Effector memory CD8-positive, alpha-beta T cell (primary cell): ENCODE measurements at places on chromosomes 12 and 14.

GRCh38 chr12:38911611-38912010 lies 6.2 kb upstream of the CPNE8 start:
- DNase-seq, result no peak

DNA sequence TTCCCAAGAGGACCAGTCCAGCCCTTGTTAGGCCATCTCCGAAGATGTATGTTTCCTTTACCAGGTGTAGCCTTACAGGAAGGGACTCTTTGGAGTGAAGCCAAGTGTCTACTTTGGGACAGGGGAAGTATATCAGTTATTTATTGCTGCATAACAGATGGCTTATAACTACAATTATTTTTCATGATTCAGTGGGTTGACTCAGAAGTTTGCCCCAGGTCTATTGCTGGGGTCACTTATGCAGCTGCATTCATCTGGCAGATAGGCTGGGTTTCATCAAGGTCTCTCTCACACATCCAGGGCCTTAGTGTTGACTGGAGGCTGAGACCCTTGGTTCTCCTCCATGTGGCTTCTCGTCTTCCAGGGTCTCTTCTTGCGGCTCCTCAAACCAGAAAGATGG lies 170.1 kb downstream of the NRXN3 start:
- no peak for DNase-seq

GRCh38 chr14:96626916-96627315 lies 124.7 kb downstream of the PAPOLA start:
- no peak for DNase-seq

- no peak for DNase-seq
These were observed 24.8 kb upstream of the ZFP36L1 start for GRCh38 chr14:68817506-68818212.

DNA sequence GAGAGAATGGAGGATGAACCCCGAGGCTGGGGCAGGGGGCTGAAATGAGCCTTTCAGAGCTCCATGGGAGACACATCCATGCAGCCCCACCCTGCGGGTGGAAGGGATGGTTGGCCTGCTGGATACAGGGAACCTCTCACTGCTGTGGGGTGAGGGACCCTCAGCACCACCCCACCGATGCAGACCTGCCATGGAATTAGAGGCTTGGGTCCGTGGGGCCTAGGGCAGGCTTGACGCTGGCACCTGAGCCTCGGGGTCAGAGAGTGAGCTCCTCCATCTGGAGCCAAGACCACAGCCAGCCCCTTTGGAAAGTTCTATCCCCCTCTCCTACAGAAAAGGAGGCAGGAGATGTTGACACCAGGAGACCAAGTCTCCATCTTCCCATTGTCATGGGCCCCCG lies 7.4 kb upstream of the KRT74 start:
- DNase-seq, result no peak

DNA sequence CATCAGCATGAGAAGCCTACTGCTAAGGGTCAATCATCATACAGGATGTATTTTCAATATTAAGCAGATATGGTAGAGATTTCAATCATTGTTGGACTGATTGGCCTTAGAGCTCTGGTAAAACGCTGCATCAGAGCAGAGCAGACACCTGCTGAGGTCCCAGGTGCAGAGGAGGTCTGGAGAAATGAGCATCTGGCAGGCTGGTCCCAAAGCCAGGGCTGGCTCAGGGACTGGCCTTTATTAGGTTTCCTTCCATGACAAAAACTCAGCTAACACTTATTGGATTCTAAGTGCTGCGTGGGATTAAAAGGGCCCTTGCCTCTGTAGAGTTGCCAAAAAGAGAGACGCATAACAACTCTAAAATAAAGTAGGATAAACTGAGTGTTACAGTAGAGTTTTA lies 29.7 kb downstream of the AKAP6 start:
- DNase-seq, result no peak

- DNase-seq, result no peak
These were observed 9.8 kb downstream of the ZNF641 start for GRCh38 chr12:48340943-48341342.

DNA sequence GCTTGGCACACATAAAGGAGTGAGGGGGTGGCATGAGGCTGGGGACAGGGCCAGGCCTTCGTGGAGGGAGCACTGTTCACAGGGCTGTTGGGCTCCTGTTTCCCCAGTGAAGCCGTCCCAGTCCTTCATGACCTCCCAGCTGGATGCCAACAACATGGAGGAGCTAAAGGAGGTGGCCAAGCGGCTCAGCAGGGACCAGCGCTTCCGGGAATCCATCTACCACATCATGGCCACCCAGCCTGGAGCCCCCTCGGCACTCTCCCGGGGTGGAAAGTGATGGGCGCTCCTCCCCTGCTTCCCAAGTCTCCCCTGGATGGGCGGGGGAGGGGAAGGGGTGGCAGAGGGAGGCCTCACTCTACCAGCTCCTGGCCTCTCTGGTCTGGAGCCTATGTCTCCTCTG lies 43.6 kb downstream of the PLEKHD1 start:
- no peak for DNase-seq

- peak; percentile 19 for DNase-seq
These were observed 6.0 kb upstream of the IL22 start for GRCh38 chr12:68259318-68259940.

DNA sequence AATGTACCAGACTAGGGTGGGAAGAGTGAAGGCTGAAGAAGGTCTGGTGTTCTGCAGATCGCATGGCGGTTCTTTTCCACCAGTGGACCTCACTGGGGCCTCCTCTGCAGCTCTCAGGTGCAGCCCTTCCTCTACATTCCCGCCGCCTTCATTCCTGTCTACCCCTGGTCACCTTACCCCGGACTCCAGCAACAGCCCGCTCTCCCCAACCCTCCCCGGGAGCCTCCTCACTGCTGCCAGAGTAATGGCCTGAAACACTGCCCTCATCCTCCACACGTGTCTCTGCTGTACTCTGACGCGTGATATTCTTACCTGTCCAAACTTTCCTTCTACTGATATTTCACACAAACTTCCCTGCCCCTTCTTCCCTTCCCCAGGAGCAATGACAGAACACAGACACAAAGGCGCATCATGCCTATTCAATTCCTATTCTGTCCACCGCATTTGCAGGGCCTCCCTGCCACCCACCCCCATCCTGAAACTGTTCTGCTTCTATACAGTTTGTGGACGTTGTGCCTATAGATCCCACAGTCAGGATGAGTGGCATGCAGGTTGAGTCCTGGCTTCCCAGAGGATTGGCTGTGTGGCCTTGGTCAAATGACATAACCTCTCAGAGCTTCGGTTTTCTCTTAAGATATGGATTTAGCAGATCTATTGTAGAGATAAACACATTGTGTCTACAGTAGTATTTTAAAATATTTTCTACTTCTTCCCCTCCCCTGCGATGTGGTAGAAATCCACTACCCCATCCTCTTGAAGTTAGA lies 1.7 kb upstream of the NUAK1 start:
- DNase-seq, result no peak

DNA sequence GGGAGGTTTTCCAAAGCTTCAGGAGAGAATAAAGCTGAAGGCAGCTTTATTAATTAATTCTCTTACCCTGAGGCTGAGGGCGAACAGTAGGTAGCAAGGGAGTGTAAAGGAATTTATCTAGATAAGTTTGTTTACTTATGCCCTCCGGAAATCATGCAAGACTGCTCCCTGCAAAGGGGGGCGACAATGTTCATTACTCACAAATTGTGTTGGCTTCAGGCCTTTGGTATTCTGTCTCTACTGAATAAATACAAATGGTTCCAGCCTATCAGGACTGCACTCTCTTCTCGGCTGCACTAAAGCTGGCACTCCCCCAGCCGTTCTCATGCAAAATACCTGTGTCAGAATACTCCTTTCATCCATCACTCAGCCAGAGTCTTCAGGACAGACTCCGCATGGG lies 120.8 kb downstream of the PPHLN1 start:
- no peak for DNase-seq

DNA sequence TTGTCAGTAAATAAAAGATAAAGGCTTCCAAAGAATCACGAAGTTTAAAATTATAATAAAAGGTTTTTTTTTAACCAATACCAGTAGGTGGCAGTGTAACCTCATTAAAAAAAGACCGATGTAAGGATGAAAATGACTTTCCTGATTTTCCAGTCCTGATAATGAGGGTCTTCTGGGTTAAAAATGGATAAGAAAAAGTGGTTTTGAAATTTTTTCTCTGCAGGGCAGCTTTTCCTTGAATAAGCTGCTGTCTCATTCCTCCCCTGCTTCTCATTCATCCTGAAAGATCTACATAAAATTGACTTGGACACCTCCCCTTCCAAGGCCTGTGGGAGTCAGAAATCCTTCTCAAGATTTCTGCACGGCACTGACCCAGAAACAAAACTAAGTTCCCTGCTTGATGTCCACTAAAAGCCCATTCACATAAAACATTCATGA lies 58.9 kb upstream of the FBXO33 start:
- DNase-seq, result no peak

DNA sequence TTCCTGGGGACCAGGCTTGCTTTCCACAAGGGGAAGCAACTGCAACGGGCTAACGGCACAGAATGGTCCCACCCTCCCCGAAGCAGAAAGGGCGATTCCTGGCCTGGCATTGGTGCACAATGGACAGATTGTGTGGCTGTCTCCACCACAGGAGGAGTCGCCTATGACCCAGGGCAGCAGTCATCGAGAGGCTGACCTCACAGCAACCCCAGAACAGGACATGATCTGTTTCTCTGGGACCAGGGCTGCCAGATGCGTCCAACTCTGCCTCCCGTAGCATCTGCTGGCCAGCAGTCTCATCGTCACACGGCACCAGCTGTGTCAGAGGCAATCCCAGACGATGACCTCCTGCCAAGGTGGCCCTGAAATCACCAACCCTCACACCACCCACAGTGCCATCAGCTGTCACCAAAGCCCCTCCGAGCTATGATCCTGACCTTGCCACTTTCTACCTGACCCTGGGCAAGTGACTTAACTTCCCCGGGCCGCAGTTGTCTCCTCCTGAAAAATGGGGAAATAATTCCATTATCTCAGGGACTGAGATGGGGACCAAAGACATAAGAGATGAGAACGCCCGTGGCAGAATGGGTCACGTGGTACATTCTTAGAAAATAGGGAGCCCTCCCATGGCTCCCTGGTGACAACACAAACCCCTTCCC lies 86.7 kb downstream of the CHGA start:
- DNase-seq, result no peak

DNA sequence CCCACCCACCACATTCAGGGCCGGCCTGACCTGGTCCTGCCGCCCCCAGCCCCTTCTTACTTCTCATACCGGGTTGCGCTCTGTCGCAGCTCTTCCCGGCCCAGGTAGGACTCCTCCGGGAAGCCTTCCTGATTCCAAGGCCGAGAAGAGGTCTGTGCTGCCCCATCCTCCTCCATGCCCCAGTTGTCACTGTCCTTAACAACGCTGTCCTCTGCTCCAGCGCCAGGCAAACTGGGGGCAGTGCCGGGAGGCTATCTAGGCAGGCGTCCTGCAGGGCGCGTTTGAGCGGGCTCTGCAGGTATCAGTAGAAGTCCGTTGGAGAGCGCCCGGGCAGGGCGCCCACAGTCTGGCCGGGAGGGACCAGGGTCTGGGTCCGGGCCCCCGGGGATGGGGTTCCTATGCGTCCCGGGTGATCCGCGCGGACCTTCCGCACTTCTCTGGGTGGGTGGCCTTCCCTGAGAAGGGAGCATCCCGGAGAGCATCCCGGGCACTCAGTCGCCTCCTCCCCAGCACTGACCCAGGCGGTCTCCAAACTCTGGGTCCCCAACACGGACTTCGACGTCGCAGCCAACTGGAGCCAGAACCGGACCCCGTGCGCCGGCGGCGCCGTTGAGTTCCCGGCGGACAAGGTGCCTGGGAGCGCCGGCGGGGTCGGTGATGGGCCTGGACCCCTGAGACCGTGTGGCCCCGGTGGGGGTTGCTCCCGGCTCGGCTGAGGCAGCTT lies 900 bp downstream of the AMN start:
- DNase-seq, result no peak

- DNase-seq, result no peak
These were observed 380.1 kb downstream of the ZFP36L1 start for GRCh38 chr14:68412505-68413465.

GRCh38 chr12:78392918-78393317 lies 471.7 kb upstream of the SYT1 start:
- DNase-seq, result no peak

- no peak for DNase-seq
These were observed 96.3 kb downstream of the SLC15A4 start for GRCh38 chr12:128727461-128727860.

DNA sequence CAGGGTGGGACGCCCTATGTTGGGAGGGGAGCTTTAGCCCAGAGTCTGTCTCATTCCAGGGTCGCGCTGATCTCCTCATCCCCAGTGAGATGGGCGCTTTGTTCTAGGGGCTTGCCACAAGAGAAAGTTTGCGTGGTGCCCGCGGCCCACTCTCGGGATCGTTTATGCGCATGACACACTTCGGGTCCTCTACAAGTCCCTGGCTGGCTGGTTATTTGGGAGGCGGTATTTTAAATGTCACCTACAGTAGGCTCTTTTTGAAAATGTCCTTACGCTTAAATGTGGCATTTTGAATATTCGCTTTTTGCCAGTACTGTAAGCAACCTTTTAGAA lies 541 bp downstream of the GOLT1B start:
- DNase-seq, result no peak

DNA sequence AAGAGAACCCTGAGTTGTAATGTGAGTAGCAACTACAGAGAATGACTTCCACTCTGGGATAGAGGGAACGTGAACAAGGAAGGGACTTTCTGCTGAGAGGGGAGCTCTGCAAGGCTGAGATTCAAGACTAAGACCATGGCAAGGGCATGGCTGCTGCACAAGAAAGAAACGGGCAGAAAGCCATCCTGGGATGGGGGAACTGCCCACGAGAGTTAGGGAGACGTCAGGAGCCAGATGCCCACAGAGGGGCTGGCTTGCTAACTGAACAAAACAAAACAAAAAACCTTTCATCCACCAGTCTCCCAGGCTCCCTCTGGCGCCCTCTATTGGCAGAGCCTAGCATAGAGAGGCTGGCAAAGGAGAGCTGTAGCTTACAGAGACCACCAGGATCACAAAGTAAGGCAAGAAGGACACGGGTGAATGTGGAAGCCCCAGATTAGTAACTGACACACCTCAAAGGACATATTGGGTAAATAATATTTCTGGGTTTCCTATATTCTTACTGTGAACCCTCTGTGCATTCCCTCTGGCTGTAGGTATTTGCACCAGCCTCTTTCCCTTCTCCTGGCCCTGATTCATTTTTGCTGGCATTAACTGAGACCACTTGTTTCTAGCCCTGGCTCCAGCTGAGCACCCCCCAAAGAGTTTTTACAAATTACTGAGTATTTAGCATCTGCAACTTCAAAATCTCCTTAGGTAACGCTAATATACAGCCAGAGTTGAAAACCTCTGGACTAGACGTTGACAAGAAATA lies 338.3 kb downstream of the EMP1 start:
- DNase-seq, result no peak

DNA sequence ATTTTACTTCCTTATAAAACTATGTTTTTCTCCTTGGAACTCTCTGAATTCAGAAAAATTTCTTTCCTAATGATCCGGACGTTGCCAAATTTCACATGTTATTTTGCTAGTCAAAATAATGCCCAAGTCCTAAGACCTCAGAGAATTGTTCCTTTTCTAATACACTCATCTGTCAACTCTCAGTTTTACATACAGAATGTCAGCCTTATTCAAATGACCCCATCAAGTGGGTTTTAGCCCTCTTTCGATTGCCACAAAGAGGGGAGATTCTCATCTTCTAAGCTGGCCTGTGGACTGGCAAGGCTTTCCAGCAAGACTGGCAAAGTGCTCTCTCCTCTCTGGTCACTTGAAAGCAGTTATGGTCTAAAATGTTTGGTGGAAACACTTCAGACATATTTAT lies 99.3 kb upstream of the GPHB5 start:
- DNase-seq, result no peak
